Posterior cingulate gyrus (tissue), 11 donors: ENCODE measurements at places on chromosomes 1 and 21.

- DNase-seq, result no peak
Measured at GRCh38 chr1:12438349-12438924, 179.6 kb downstream of the DHRS3 start.

DNA sequence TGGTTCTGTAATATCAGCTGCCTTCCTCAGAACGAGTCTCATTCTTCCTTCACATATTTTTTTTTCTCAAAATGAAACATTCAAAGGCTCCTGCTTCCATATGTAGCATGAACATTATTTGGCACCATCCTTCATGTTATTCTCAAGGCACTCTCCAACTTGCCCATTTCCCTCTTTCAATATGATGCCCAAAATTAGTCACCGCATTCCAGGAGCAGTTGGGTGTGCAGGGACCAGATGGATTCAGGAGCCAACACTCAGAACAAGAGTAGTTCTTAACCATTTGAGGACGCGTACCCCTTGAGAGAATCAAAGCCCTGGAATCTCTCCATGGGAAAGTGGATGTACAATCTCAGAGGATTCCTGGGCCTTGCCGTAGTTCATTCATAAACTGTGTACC, 50.3 kb downstream of the KCNK1 start:
- no peak for DNase-seq

DNA sequence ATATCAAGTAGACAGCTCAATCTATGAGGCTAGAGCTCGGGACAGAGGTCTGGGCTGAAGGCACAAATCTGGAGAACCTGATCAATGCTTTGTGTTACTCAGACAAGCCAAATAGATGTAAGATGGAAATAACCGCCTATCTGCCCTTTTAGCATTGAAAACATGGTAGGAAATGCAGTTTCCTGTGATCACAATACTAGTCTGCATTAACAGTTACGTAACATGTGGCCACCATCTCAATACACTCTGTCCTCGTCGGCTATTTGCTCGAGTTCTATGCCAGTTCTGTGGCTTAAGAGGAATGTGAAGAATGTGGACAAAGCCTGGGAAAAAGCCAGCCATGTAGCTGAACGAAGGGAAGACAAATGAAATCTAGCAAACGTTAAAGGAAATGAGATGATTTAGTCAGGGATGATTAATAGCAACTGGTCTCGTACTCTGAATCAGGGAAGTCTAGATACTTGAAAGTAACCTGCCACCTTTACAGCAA, 73.3 kb downstream of the HSF2BP start:
- DNase-seq, result no peak

DNA sequence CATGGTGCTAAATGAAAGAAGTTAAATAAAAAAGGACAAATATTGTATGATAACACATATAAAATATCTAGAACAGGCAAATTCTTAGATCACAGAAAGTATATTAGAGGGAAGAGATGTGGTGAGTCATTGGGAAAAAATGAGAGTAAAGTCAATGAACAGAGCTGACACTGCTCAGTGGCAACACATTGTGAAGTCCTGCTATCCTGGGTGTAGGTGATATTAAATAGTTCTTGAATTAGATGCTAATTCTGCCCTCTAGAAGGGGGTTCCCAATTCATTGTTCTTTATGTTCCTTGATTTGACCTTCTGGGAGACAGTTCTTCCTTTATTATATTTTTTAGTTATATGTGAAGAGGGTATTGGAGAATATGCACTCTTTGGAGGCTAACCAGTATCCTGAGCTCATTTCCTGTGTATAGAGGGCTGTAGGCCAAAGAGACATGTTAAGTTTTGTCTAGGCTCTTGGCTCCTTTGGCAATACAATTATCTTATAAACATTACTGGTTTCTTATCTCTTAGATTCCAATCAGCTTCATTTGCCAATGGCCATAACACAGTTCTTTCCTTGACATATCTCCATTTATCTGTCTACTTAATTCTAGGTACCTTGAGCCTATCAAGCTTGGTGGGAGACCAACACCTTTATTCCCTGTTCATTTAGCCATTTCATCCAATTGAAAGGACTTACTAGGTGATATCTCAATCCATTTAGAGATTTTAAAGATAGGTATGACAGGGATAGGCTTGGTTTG, 6.6 kb upstream of the SLC35A3 start:
- DNase-seq, result no peak

DNA sequence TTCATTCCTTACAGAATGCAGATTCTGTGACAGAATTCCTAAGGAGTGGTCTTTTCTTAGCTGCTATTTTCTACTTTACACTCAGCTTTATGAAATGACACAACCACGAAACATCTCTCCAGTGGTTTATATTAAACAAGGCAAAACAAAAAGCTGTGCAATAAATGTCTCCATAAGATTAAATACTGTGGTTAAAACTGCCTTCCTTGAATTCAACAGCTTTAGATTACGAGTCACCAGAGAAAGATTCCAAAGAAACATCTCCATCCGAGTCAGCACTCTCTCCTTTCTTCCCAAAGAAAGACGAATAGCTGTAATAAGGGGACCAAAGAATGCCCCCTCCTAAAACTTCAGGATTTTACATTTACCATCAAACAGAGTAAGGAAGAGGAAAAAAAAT, 4.6 kb upstream of the C1orf87 start:
- no peak for DNase-seq

DNA sequence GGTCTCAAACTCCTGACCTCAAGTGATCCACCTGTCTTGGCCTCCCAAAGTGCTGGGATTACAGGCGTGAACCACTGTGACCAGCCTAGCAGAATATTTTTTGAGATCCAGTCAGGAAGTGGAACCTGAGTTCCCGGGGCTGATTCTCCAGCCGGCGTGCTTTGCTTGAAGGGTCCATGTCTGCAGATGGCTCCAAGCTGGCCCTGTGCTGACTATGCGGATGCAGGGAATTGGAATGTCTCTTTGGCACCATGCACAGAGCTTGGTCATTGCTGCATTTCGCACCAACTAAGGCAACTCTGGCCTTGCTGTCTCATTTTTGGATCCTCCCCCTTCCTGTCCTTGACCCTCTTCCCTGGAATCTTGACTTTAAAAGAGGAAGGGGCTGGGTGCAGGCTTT, 28.1 kb downstream of the ARHGEF10L start:
- DNase-seq, result no peak

DNA sequence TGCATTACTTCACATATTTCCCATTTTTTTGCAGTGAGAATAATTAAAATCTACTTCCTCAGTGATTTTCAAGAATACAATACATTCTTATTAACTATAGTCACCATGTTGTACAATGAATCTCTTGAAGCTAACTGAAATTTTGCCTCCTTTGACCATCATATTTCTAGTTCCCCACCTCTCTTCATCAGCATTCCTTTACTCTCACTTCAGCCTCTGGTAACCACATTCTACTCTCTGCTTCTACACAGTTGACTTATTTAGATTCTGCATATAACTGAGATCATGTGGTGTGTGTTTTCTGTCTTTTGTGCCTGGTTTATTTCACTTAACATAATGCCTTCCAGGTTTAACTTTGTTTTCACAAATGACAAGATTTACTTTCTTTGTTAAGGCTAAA, 304.4 kb upstream of the LYPLAL1 start:
- no peak for DNase-seq

GRCh38 chr1:177171536-177172123, 872 bp downstream of the BRINP2 start:
- no peak for DNase-seq

DNA sequence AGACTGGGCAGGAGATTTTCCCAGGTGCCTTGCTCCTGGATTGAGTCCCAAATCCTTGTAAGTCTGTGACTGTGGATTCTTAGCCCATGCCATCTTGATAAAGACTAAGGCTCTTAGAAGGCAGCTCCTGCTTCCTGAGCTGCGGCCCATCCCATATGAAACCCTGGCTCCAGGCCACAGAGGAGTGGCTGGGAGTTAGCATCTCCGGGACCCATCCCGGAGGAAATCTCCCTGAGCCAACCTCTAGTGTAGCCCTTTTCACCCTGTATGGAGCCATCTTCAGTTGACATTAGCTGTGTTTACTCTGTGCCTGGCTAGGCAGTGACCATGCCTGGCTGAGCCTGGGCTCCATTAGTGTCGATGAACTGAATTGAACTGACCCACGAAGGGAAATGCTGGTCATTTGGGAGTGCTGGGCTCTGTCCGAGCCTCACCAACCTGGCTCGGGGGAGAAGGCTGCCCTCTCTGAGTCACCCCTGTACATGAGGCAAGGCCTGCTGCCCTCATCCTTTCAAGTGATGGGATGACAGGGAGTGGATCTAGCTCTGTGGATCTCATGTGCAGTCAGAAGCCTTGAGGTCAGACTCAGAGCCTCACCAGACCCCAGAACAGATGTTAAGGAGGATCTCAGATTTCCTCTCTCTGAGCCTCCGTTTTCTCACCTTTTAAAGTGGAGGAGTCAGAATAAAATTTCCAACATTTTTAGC, 37.5 kb downstream of the LGR6 start:
- DNase-seq, result no peak

- peak; percentile 96 for DNase-seq
Measured at GRCh38 chr1:43272161-43272560, 2.4 kb downstream of the TMEM125 start.

- no peak for DNase-seq
Measured at GRCh38 chr1:228031276-228031995, 24.6 kb downstream of the WNT3A start.

GRCh38 chr1:3127738-3128137, 58.7 kb downstream of the PRDM16 start:
- peak; percentile 22 for DNase-seq

DNA sequence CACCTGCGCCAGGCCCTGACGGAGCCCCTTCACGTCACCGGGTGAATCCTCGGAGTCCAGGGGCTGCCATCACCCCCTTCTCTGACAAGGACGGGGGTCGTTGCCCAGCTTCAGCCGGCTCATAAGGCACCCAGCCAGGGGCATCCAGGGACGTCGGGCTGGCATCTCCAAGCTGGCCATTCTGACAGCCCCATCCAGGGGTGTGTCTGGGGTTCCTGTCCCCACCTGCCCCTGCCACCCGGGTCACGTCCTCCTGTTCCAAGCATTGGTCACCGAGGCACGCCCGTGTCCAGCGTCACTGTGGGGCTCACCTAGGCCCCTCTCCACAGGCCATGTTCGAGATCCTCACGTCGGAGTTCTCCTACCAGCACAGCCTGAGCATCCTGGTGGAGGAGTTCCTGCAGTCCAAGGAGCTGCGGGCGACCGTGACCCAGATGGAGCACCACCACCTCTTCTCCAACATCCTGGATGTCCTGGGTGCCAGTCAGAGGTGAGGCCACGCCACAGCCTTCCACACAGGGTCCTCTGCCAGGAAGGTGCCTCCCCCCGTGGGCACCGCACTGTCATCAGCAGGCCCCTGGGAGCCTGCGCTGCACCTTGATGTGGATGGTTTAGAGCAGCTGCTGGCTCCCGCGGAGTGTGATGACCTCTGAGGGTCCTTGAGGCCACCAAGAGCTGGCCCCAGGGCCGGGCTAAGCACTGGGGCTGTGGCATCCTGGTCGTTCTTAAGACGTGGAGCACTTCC, 14.8 kb downstream of the ARHGEF16 start:
- no peak for DNase-seq

DNA sequence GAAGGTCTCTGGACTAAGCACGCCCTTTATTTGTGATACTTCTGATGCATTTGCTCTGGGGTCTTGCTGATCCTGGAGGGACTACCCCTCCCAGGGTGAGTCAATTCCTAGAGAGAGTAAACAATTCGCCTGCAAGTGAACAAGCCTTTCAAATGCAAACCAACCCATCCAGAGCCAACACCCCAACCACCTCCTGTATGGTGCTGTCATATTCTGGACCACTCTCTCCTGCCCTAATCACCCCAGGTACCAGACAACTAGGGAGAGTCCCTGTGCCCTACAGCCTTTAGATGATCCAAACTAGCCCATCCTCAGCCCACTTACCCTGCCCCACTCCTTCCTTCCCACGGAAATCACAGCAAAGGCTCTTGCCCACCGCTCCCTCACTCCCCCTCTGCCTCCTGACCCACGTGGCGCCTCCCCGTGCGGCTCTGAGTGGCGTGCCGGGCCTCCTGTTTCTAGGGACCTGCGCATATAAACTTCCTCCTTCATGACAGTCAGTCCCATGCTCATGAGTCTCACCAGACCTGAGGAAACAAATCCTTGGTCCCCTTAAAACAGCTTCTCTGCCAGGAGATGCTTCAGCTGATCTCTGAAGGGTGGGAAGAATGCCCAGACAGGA, 37.2 kb downstream of the ACTA1 start:
- no peak for DNase-seq

DNA sequence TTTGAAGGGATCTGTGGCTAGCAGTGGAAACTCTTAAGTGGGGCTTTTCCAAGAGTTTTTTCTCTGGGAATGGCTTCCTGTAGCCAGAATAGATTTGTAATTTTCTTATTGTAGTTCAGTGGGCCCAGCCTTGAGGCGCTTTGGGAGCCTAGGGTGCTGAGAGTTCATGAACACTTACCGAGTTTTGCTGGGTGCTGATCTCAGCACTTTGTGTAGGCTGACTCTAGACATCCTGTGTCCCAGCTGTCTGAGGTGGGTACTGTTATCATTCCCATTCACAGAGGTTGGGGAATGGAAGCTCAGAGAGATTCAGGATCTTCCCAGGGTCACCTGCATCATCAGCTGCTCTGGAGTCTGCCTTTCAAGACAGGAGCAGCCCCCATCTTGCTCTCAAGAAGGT, 7.0 kb downstream of the PPFIA4 start:
- DNase-seq, result no peak

GRCh38 chr1:171222936-171223335, 25.4 kb upstream of the FMO1 start:
- DNase-seq, result no peak

GRCh38 chr21:18334066-18334465, 69.5 kb downstream of the TMPRSS15 start:
- DNase-seq, result no peak

- DNase-seq, result no peak
Measured at GRCh38 chr1:233319272-233319671, 8.3 kb upstream of the MAP3K21 start.

DNA sequence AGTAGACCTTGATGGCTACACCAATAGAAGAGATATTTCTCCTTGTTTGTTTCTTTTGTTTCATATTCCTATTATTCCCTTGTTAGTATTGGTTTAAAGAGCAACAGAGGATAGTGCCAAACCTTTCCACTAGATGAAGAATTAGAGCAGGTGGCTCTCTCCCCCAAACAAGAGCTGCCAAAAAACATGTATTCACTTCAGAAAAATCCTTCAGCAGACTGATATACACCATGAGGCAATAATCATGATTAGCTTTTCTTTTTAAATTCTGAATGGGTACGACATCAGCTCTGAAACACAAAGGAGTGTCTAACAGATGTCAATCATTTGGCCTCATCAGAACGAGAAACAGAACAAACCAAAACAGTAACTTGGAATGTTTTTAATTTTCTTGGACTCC, 67.3 kb upstream of the MAP10 start:
- DNase-seq, result no peak

DNA sequence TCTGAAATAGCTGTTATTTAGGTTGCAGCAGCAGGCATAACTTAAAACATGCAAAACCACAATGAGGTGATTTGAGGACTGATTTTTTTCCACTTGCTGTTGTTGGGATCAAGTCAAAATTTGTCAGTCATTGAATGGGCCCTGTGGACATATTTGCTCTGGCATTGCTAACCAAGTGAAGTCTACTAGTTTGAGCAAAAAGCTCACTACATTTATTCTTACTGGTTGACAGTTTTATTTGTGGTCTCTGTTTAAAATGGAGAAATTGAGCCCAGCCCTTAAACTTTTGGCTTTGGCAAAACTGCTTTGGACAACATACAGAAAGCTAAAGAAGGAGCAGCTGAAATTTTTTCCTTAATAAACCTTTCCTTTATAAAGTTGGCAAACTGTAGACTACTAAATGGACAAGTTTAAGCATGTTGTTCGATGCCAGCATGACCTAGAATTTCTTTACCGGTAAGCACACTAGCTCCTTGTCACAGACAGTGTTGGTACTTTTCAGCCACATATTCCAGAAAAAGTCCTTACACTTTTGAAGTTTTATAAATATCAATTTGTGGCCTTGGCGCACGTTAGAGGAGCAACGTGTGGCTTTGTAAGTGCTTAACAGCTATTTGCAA, 234.6 kb downstream of the USP25 start:
- no peak for DNase-seq
